ENCODE measurements at places on chromosomes 3 and 15. TPM values are rescaled to one million over a fixed set of nuclear protein-coding genes. Genes with fewer than 3 reads are reported as not detected.

ENTPD3 gene
- 1.9 TPM for total RNA-seq

PATL2 gene
- 3.4 TPM for total RNA-seq

ARNT2 gene
- total RNA-seq = 69.2 TPM

QARS1 gene
- 170 TPM for total RNA-seq

ACSBG1 gene
- 4.1 TPM for total RNA-seq

ASB14 gene
- not detected for total RNA-seq

AADAC gene
- total RNA-seq = not detected

RLBP1 gene
- 2.2 TPM for total RNA-seq

P2RY1 gene
- 8.8 TPM for total RNA-seq

TRPM1 gene
- total RNA-seq = not detected

ISLR gene
- total RNA-seq = 1.6 TPM

MITF gene
- 2.5 TPM for total RNA-seq

LRTM1 gene
- not detected for total RNA-seq

NSUN3 gene
- 41.3 TPM for total RNA-seq

CACNA1D gene
- total RNA-seq = 49.8 TPM

SEMA3B gene
- 5.3 TPM for total RNA-seq

RARB gene
- total RNA-seq = 7.8 TPM

IQSEC1 gene
- 32.9 TPM for total RNA-seq

All from parietal lobe (tissue), 2 donors.